ENCODE measurements at places on chromosomes 3 and 15. TPM values are rescaled to one million over a fixed set of nuclear protein-coding genes. Genes with fewer than 3 reads are reported as not detected.

- no peaks in the 10 kb centered on the region for H3K4me1 ChIP-seq
- no peak for DNase-seq
- H3K4me3 ChIP-seq = no peak overlapping the region
- no peaks in the 10 kb centered on the region for H3K27me3 ChIP-seq
- no peaks in the 10 kb centered on the region for H3K36me3 ChIP-seq
These were observed 408.1 kb upstream of the NR2F2 start for GRCh38 chr15:95922431-95922830.

DNA sequence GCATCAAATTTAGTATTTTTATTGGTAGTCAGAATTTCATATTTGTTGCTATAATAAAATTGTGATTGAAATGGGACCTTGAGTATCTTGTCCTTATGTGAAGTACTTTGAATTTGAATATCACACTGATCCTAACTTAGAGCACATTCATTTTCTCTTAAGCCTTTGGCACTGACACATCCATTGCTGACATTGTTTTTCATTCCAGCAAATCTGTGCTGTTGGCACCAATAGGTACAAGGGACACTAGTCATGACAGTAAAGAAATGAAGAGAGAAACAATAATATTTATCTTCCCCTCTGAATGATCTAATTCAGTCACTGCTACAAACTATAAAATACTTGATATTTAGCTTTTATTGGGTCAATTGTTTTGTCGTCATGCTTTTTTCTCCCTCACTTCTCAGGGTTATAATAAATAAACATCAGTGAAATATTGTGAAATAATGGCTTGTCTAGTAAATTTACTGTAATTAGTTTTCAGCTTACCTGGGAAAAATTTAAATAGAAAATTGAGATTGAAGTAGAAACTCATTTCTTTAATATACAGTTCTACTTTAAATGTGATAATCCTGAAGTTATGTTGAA is 166.8 kb upstream of the MLF1 start:
- H3K27me3 ChIP-seq = no peaks in the 10 kb centered on the region
- H3K27ac ChIP-seq = no peak overlapping the region
- no peaks in the 10 kb centered on the region for H3K36me3 ChIP-seq
- no peaks in the 10 kb centered on the region for H3K4me1 ChIP-seq

- no peak overlapping the region for H3K27ac ChIP-seq
- H3K4me1 ChIP-seq = peaks cover 17% of the 10 kb centered on the region
- no peaks in the 10 kb centered on the region for H3K27me3 ChIP-seq
- DNase-seq = peak; percentile 15
These were observed 87.8 kb upstream of the UBE2E2 start for GRCh38 chr3:23115171-23115877.

- no peak for DNase-seq
- H3K27ac ChIP-seq = no peak overlapping the region
- H3K27me3 ChIP-seq = no peaks in the 10 kb centered on the region
- H3K4me3 ChIP-seq = no peak overlapping the region
- no peaks in the 10 kb centered on the region for H3K36me3 ChIP-seq
- H3K4me1 ChIP-seq = no peaks in the 10 kb centered on the region
These were observed 123.0 kb downstream of the VGLL3 start for GRCh38 chr3:86867982-86868381.

GRCh38 chr3:31092748-31093589 is 198.5 kb upstream of the GADL1 start:
- H3K4me1 ChIP-seq = peaks cover 8% of the 10 kb centered on the region
- H3K27ac ChIP-seq = no peak overlapping the region
- no peaks in the 10 kb centered on the region for H3K27me3 ChIP-seq

FBN1 gene
- 0.30 TPM for polyA plus RNA-seq

Data from B cell (primary cell).